ENCODE measurements at places on chromosomes 11 and 22. TPM values are rescaled to one million over a fixed set of nuclear protein-coding genes. Genes with fewer than 3 reads are reported as not detected.

The DCDC1 gene
- total RNA-seq, result 0.68 TPM

The OR8D1 gene
- not detected for total RNA-seq

The ELMOD1 gene
- 0.35 TPM for total RNA-seq

The OR9I1 gene
- not detected for total RNA-seq

The FGF4 gene
- not detected for total RNA-seq

The SMC1B gene
- total RNA-seq, result not detected

The OR8G5 gene
- not detected for total RNA-seq

The CREB3L1 gene
- total RNA-seq, result not detected

The FOLR1 gene
- total RNA-seq, result 2.6 TPM
